Iris pigment epithelial cell (primary cell): ENCODE measurements at places on chromosomes 3 and 15.
A peak's percentile ranks its signal among the peaks of the same experiment; 100 is the strongest.

DNA sequence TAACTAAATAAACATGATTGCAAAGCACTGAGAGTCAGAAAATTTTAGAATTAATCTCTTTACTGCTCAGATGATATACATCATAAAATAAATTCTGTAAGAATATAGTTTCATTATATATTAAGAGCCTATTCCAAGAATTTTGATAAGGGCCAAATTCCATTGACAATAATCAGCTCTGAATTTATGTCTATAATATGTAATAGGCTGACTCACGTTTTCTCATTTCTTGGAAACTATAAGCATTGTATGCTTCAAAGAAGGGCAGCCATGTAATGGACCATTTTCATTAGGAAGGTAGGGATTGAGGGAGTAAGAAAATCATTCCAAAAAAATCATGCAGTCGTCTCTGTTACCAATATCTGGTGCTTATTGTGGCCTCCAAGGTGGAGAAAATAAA, 315.9 kb downstream of the ZIC4 start:
- DNase-seq: peak; percentile 6

DNA sequence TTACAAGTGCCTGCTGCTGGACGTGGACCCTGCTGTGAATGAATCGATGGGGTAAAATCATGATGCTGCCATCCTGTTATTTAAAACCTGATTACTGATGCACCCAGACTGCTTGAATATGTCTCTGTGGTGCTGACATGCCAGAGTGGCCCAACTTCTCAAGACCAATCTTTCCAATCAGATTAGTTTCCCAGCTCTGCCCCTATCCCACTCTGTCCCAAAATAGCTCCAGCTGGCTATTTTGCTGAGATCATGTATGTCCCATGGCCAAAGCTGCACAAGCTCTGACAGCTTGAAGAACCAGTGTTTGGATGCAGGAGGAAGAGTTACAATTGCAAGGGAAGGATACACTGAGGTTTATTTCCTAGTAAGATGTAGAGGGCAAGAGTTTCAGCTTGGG, 153.6 kb downstream of the TMEM108 start:
- no peak for DNase-seq

GRCh38 chr3:126671521-126671920, 16.6 kb upstream of the TXNRD3 start:
- DNase-seq: no peak

DNA sequence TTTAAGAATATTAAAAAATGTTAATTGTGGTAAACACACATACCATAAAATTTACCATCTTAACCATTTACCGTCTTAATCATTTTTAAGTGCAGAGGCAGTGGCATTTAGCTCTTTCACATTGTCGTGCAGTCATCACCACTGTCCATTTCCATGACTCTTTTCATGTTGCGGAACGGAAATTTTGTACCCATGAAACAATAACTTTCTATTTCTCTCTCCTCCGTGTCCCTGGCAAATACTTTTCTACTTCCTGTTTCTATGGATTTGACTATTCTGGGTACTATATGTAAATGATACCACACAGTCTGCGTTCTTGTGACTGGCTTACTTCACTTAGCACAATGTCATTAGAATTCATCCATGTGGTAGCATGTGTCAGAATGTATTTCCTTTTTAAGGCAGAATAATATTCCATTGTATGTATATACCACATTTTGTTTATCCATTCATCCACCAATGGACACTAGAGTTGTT, 27.9 kb downstream of the AKAP13 start:
- DNase-seq: no peak

DNA sequence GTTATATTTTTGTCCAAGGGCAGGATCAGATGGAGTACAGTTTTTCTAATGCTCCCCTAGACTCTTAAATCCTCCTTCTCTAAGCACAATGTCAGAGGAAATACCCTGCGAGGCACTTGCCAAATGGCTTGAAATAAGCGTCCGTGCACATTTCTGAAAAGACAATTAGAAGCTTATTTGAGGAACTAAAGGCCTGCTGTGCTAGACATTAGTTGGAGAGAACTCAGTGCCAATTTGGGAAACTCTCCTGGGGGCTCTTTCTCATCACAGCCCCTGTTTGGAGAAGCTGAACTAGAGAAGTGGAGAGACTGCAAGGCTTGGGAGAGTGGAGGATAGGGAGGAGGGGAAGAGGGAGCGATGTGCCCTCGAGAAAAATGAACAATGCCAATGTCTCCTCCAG, 247.6 kb upstream of the C2CD4B start:
- no peak for DNase-seq

DNA sequence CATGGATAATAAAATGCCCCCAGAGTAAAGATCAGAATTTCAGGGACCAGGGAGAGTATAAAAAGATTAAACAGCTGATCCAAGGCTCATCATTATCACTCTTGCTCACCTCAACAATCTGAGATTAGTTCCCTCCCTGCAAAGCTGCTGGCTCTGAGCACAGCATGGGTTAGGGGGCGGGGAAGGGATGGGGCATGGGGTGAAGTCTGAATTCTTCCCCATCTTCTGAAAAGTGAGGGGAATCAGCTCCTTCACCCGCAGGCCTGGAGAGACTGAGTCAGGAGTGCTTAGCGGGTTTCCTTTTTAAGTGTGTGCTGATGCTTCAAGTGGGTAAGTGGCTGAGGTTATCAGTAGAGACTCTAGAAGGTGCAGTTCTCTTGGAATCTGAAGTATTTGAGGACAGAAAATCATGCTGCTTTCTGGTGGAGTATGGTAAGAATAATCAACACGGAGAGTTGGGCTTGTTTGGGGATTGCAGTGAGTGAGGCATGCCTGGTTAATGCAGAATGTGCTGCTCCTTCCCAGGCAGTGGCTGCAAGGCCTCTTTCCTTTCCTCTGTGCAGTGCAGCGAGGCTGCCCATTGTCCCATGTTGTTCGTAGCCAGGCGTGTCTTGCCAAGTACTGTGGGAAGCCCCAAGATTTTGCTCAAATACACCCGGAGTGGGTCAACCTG, 59.2 kb upstream of the TRAK1 start:
- DNase-seq: peak; percentile 73

GRCh38 chr3:143068059-143068458, 51.5 kb upstream of the CHST2 start:
- no peak for DNase-seq

GRCh38 chr3:46206282-46207015, 1.7 kb downstream of the CCR1 start:
- no peak for DNase-seq

GRCh38 chr3:149450281-149450680, 24.2 kb upstream of the TM4SF4 start:
- DNase-seq: peak; percentile 46

DNA sequence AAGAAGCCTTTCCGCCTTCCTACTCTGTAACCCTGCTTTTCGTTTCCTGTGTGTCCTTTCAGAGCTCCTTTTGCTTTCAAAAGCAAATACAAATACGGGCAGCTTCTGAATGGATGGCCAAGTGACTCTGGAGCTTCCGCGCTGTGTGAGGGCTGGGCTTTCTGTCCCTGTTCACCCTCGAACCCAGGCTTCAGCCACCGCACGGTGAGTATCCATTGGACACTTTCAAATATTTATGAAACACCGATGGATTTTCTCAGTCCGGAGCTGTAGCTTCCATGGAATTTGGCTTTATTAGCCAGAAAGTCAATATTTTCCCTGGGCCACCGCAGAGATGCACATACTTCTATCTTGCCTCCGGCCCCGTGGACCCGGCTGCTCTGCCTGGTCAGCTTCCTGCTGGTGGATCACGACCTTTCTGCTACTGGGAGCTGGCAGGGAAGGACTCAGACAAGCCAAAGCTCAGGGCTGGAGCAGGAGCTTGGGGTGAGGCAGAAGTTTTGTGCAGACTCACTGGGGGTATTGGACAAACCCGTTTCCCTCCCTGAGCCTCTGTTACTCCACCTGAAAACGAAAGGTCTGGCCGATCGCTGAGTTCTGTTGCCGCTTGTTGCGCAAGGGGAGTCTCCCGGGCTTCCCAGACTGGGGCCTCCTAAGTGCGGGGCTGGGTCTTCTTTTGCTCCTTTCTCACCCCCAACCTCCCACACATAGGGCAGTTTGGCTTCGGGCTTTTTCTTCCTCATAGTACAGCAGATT, 63.6 kb downstream of the LINGO1 start:
- DNase-seq: peak; percentile 61

- no peak for DNase-seq
Measured at GRCh38 chr3:176428552-176428951, 768.7 kb downstream of the TBL1XR1 start.

DNA sequence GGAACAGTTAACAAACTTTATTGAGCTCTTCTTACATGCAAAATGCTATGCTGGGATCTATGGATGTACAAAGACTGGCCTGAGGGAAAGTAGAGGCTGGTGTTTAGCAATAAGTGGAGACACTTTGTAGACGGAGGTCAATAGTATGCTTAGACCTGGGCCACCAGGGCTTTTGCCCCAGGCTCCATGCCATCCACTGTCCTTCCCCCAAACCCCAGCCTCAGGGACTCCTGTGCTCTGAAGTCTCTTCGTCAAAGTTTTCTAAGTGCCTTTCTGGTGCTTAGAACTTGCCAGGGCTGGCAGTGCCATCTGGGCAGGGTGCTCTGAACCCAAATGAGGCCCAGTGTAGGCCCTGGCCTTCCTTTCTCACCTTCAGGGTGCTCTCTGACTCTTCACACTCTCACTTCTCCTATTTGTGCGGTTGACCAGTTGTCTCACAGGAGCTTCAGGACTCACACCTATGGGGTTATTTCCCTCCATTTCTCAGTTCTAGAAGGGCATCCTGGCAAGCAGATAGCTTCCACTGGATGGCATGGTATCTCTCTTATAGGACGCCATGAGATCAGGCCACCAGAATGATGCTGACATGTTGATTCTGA, 21.8 kb upstream of the KCNAB1 start:
- DNase-seq: no peak

DNA sequence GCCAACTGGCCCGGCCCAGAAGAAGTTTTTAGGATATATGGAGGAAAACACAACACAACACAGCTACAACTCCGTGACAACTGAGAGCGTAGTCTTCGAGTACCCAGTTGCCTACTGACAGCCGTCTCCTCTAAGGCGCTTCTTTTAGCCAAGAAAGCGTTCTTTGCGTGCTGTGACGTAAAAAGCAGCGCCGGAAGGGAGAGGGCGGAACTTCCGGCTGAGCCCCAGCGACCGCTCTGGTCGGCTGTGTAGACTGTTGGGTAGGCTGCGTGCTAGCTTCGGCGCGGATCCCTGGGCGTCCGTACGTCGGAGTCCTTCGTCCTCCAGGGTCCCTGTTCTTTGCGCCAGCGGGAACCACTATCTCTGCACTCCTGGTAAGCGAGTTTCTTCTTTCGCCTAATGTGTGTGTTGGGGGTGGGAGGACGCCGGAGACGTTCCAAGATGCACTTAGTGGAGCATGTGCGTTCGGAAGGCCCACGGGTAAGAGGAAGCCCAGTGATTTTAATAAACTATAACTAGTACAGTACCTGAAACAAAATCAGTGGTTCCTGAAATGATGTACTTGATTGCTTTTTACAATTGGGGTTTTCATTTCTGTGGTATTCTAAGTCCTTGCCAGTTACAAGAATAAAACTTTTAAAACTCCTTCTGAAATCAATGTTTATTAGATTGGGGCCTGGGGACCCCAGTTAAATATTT, at the start of gene TRMT10C:
Gene TRMT10C (plus strand): TSS at position 239 of the 699 bp plus-strand sequence. CDS start 2,914 bp downstream, outside the sequence.
- DNase-seq: peak; percentile 94

DNA sequence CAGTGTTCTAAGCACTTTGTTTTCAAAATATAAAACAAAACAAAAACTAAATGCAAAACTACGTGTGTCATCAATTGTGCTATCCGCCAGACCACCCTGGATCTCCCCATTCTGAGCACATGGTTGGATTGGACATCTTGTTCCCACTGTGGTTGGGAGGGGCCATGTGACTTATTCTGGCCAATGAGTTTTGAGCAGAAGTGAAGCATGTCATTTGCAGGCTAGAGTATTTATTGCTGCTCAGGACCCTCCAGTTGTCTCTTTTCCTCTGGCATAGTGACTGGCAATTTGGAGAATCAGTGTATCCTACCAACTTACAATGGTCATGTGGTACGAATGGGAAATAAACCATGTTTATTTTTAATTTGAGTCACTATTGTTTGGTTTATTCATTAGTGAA, 70.2 kb upstream of the ST8SIA2 start:
- DNase-seq: no peak

DNA sequence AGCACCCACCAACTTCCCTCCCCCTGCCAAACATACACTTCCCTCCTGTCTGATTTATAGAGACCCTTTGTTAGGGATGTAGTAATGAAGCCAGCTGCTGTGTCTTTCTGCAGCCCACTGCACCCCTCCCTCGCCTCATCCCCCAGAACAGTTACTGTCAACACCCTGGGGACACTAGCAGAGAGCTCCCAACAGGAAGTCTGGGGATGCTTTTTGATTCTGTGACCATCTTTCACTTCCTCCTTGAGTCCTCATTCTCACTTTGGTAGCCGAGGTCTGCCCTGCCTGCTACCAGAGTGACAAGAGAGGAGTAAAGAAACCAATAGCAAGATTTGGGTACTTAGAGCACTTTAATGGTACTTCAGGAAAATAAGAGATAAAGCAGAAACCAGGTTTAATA, 201.6 kb downstream of the SATB1 start:
- DNase-seq: no peak

DNA sequence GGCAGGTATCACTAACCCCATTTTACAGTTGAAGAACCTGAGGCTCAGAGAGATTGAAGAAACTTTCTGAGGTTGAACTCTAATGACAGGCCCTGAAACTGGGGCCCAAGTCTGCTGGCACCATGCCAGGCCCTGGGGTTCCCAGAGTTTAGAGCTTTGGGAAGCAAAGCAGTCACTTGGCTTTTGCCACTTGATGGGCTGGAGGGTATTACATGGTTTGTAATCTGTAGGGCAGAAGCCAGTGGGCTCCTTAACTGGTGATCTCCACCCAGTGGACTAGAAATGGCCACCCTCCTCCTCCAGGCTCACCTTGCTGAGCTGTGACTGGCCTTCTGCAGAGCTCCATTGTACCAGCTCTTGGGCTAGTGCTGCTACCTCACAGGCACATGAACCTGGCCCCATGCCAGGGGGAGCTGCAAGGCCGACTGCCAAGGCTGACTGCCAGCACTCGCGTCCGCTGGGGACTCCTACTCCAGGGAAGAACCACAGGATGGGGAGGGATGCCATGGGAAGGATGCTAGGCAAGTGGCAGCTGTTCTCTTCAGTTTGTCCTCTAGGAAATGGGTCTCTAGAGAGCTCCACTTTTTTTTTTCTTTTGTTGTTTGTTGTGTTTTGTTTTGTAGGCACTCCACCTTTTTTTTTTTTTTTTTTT, 104.8 kb downstream of the ETFA start:
- DNase-seq: peak; percentile 62
